ENCODE measurements at places on chromosomes 3 and 15.

DNA sequence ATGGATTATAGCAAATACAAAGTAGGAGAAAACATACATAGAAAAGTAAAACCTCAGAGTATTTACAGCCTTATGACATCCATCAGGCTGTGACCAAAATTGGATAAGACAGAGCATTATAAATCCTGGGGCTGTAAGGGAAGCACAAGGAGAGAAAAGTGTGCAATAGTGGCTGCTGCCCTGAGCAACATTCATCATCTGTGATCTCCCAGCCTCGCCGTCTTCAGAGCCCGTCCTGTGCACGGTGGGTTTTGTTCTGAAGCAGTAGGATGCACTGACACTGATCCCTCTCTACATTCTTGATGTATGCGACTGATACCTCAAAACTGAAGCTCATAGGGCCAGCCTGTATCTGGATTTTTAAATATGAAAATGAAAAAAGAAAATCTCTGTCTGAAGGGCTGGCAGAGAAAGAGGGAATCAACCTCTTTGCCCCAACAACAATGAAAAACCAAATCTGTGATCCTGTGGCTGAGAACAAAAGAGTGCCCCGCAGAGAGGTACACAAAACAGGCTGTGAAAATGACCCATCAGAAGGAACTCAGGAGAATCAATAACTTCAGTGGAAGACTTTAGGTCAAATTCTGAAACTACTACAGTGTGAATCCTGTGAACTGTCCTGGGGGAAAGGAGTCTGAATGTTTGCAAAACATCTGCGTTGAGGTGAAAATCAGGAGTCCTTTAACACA lies 8.2 kb upstream of the RTP4 start:
- no peak for DNase-seq

DNA sequence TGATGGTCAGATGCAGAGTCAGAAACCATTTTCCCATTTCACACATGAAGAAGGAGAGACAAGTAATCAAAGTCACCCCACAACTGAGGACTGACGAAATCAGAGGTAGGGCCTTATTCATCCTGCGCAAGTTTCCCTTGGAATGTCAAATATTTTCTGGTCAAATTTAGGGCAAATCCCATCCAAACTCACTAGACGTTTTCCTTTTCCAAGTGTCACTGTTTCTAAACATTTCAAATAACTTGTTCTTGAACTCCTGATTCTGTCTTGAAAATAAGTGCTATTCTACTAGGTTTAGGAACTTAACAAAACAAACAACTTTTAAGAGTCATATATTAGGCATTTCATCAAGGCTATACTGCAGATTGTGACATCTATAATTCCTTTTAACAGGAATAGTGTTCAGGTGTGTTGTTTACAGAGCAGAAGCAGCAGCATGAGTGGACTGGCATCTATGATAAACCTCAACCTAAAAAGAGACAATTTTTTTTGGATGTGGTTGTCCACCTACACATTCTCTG lies 40.7 kb downstream of the SUMF1 start:
- no peak for DNase-seq

DNA sequence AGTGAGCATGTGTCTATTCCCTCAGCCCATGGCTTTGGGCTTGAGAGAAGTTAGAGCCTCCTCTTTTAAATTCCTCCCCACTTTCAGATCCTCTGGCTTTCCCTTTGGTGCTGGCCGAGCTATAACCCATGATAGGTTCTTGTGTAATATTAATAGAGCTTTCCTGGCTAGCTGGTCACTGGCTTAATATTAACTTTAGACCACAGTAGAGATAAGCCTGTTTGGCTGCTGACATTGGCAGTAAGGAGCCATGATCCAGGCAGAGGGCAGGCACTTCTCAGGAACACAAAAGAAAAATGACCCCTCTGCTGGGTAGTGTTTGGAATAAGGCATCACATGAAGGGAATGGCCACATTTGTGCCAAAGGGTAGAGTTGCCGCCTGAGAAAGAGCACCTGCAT lies 65.4 kb upstream of the UMPS start:
- no peak for DNase-seq

DNA sequence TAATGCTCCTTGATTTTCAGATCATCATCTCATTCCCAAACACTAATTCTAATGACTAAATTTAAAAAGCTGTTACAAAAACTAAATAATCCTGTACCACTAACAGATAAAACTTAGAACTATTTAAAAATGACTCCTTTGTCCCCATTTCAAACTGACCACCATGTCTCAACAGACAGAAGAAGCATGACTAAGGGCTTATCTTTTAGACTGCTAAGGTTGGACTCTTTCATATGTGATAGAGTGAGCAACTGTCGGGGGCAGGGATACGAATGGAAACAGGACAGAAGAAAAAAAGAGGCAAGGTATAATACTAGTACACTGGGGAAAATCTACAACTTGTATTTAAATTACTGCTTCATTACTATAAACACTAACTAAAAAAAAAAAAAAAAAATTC lies 23.3 kb downstream of the SNX4 start:
- DNase-seq = no peak

DNA sequence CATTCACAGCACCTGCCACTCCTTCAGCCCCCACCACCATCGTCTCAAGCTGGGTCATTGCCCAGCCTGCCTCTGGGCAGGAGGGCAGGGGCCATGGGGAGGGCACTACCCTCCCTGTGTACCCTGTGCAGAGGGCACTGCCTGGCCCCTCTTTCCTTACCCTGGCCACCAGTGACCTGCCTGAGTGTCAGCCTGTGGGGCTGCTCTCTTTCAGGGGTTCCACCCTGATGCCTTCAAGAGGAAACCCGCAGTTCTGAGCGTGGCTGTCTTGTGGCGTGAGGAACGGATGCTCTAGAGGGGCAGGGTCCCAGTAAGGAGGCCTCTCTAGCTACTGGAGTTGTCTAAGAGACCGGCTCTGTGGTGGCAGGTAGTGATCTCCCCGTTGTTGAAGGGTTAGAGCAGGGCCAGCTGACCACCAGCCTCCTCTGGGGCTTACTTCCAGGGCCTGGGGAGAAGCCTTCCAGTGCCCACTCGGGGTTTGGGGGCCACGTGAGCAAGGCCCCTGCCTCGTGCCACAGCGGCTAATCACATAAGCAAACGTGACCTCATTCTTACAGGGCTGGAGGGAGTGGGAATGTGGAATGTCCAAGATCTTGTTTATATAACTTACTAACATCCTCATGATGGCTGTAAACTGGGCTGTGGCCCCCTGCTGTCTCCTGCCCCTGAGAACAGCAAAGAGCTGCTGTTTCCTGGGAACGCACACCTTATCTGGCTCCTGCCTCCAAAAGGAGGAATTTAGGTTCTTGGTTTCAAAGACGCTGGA lies 31.4 kb upstream of the SEC13 start:
- DNase-seq = no peak

GRCh38 chr3:113606539-113607218 lies 74.3 kb downstream of the SIDT1 start:
- DNase-seq = peak; percentile 39

Measured in NB4 (cell line).